Neural crest cell (in vitro differentiated cells): ENCODE measurements at places on chromosomes 11 and 22. TPM values are rescaled to one million over a fixed set of nuclear protein-coding genes. Genes with fewer than 3 reads are reported as not detected.

- no peak for DNase-seq
Observed at GRCh38 chr11:9681583-9682372, 17.9 kb downstream of the SWAP70 start.

DNA sequence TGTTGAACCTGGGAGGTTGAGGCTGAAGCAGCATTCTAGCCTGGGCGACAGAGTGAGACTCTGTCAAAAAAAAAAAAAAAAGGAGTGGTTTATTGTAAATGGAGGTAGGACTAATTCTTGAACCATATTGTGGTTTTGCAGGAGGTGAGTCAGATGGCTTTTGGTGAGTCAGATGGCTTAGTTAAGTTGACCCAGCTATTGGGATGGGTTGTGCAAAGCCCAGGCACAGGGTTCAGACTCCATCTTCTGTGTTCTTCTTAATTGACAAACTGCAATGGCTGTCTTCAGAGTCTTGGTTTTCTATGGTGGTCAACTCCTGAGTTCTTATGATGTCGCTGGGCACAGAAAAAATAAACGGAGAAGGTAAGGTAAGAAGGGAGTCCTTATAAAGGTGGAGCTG is 182.7 kb downstream of the ADAMTS15 start:
- DNase-seq = no peak

DNA sequence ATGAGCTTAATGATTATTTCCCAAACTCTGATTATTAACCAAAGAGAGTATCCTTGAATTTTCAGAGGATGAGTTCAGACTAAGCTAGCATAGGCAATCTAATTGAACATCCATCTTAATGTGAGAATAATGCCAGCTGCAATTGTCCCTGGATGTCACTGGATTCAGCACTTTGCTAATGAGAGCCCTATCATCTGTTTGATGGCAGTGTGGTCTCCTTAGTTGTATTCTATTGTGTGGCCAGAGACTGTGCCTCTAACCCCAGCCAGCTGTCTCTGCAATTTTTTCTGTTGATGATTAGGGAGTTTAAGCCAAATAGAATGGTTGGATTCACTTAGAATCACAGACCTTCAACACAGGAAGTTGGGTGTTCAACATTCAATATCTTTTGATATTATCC is 1249.5 kb downstream of the FAM181B start:
- no peak for DNase-seq

DNA sequence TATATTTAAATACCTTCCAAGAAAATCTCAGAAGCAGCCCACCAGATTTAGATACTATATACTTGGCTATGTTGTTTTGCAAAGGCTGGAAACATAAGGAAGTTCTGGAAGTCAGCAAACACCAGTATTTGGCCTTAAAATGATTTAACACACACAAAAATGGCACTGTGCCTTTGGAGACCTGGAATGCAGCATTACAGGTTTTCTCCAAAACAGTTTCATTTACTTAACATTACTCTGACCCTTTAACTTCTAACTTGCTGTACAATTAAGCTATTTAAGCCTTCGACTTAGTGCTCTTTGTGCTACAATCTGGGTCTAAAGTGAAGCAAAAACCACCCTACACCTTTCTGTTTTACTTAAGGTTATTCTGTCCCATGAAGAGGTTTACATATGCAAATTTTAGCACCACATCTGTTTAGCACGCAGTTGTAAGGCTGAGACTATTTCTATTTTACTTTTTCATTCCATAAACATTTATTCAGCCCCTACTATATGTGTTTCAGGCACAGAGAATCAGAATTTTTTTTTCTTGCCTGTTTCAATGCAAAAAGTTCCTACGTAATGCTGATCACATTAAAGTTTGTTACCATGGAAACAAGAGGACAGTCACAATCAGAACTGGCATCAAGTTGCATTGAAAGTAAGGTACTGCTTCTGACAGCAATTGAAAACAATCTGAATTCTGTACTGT is 70.3 kb downstream of the MAML2 start:
- DNase-seq = no peak

DNA sequence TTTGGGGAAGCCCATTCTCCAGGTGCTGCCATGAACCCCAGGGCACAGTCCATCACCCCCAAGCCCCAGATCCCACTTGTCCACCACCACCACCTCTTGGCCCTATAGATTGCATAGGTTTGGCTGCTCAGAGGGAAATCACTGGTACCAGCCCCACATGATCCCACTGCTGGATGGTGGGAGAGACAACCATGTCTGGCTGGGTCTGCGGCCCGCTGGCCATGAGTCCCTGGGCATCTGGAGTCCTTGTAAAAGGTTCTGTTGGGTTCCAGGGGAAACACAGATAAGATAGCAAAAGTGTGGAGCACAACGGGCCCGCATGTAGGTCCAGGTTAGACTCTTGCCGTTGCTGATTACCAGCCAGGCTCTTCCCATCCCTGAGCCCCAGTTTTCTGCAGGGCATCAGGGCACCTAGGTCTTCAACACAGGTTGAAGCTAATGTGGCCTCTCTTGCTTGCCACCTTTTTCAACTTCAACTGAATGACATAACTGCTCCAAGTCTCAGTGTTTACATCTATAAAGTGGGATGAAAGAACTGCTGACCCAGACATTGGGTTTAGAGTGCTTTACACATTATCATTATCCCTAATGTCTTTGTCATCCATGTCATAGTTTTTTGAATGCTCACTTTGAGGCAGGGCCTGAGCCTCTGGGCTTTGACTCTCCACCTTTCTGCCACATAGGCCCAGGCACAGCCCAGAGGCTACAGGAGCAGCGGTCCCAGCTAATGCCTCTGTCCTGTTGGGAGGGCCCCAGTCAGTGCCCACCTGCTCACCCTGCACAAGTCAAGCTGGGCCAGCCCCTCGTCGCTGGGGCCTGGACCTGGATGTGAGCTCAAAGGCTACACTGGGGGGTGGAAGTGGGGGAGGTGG is 1.0 kb upstream of the TANGO2 start:
- no peak for DNase-seq

DNA sequence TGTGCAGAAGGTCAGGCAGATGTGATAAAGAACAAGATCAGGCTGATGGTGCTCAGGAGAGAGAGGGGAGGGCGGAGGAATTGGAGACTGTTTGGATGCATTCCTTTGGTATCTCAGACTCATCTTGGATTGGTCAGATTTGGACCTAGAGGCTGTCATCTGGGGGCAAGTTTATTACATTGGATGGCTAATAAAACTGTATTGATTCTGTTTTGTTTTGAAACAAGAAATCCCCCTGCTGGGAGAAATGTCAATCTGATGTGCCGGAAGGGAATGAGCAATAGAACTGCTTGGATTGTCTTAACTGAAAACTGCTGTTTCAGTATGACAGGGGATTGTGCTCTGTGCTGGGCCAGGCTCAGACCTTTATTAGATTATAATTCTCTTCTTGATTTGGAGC is 25.5 kb upstream of the CCDC90B start:
- no peak for DNase-seq

GRCh38 chr11:2541881-2542361 is 97.1 kb downstream of the KCNQ1 start:
- DNase-seq = no peak

- no peak for DNase-seq
Observed at GRCh38 chr11:68891351-68891948, 12.2 kb downstream of the MRPL21 start.

DNA sequence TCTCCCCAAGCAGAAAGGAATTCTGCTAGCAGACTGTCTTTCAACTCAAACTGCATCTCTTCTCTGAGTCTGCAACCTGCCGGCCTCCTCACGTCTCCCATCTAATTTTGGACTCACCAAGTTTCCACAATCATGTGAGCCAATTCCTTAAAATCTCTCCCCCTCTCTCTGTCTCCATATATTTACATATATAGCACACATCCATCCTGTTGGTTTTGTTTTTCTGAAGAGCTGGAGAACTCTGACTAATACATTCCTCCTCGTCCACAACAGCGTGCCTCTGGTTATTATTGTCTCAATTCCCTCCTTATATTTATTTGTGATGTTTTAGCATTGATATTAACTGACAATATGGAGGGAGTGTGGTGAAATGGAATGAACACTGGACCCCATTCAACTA is 29.6 kb upstream of the FJX1 start:
- no peak for DNase-seq

DNA sequence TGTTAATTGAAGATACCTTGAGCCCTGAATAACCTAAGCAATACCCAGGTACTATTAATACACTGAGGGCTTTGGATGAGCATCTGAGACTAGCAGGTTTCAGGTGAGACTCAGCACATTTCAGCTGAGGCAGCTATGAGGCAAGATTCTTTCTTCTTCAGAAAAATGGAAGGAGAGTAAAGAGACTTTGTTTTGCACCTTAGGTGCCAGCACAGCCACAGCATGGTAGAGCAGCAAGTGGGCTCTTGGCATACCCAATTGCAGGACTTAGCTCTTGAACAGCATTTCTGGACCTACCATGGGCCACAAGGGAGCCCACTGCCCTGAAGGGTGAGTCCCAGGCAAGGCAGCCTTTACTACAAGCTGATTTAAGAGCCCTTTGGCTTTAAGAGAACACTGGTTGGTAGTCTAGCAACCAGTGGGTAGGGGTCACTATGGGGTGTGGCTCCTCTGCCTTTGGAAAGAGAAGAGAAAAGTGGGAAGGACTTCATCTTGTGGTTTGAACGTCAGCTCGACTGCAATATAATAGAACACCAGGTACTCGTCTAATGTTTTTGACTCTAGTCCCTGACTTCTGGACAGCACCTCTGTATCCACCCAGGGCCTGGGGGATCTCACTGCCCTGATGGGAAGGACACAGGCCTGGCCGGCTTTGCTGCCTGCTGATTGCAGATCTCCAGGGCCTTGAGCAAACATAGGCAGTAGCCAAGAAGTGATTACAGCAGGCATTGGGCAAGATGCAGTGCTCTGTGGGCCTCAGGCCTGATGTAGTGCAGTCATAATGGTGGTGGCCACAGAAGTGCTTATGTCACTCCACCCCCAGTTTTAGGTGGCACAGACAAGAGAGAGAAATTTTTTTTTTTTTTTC is 73.3 kb downstream of the GLYATL1 start:
- DNase-seq = no peak

DNA sequence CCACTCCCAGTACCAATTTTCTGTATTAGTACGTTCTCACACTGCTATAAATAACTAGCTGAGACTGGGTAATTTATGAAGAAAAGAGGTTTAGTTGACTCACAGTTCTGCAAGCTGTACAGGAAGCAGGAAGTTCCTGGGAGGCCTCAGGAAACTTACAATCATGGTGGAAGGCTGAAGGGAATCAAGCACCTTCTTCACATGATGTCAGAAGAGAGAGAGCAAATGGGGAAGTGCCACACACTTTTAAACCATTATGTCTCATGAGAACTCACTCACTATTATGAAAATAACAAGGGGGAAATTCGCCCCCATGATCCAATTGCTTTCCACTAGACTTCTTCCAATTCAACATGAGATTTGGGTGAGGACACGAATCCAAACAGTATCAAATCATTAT is 271.4 kb downstream of the ETS1 start:
- DNase-seq = no peak

DNA sequence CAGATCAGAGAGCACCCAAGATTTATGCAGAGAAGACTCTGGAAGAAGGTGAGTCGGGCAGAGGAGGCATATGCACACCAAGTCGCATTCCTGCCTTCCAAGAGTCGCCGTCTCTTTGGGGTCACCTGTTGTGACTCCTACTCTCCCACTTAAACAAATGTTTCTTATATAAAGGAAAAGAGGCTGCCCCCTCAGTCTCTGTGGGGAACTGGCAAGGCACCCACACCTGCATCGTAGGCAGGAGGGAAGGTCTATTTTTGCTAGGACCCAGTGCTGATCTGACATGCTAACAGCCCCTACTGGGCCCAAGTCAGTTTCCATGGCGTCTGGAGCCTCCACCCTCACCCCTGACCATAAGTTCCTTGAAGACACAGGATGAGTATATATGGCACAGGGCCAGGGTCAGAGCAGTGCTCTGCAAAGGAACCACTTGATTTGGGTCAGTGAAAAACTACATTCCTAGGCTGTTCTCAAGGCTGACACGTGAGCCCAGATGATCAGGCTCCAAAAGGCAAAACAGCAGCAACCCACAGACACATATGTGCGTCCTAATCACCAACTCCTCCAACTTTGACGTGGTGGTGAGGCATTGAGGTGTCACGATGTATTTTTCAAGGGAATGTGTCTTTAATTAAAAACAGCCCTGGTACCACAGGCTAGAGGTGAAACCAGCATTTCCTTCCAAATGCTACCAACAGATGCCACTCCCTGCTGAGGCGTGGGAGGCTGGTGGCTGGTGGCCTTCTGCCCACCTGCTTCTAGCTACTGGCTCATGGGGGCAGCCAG is 55.6 kb upstream of the CSNK2A3 start:
- DNase-seq = no peak

DNA sequence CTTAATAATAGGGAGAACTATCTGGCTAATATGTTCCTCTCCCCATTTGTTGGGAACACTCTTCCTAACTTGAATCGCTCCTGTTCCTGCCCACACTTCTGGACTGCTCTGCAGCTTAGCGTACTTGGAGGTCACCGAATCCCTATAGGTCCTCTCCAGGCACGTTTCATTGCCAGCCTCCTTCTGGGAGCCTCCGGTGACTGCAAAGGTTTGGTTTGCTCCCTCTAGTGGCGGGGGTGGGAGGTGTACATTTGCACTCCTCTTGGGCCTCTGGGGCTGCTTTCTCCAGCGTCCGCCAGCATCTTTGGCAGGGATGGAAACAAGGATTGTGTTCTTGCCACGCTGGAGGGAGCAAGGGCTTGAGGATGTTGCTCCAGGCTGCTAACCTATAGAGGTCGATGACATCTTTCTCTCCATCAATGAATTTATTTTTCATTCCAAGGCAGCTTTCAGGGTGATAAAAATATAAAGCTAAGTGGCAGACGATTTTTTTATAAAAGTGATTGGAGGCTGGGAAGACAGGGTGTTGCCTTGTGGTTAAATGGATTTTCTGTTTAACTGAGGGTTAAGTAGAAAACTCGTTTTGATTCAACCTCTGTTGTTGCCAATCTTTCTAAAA is 48.7 kb downstream of the TSPAN18 start:
- peak; percentile 45 for DNase-seq

GRCh38 chr22:25930083-25930482 is 188.1 kb downstream of the MYO18B start:
- DNase-seq = no peak

GRCh38 chr11:12420706-12421105 is 43.3 kb downstream of the PARVA start:
- DNase-seq = no peak

- no peak for DNase-seq
Observed at GRCh38 chr22:48258064-48258701, 1495.7 kb downstream of the TBC1D22A start.

GRCh38 chr11:92810423-92811064 is 158.9 kb upstream of the MTNR1B start:
- no peak for DNase-seq

GRCh38 chr11:78783301-78783700 is 208.6 kb upstream of the NARS2 start:
- DNase-seq = no peak

GRCh38 chr11:115141231-115142114 is 362.7 kb downstream of the CADM1 start:
- no peak for DNase-seq

Gene KRTAP5-7
- not detected in 2 replicates for total RNA-seq

Gene FAM83F
- total RNA-seq = 2.8 and 3.1 TPM in 2 replicates

Gene TRIM29
- total RNA-seq = not detected in 2 replicates

Gene KCNK7
- total RNA-seq = 1.0 and 1.1 TPM in 2 replicates

Gene CCDC87
- total RNA-seq = 0.93 and 1.1 TPM in 2 replicates

Gene OR5B21
- not detected in 2 replicates for total RNA-seq

Gene KDM4E
- total RNA-seq = not detected in 2 replicates

Gene CYB561A3
- total RNA-seq = 28.1 and 28.9 TPM in 2 replicates

Gene C11orf97
- total RNA-seq = not detected in 2 replicates

Gene TBX1
- total RNA-seq = not detected in 2 replicates

Gene MSANTD4
- total RNA-seq = 21.8 and 23.8 TPM in 2 replicates

Gene OR51B2
- total RNA-seq = not detected in 2 replicates

Gene MYOD1
- total RNA-seq = not detected in 2 replicates

Gene FGF19
- 0.21 and 0.34 TPM in 2 replicates for total RNA-seq
